GM12864 (cell line): ENCODE measurements at places on chromosomes 2 and 18.

DNA sequence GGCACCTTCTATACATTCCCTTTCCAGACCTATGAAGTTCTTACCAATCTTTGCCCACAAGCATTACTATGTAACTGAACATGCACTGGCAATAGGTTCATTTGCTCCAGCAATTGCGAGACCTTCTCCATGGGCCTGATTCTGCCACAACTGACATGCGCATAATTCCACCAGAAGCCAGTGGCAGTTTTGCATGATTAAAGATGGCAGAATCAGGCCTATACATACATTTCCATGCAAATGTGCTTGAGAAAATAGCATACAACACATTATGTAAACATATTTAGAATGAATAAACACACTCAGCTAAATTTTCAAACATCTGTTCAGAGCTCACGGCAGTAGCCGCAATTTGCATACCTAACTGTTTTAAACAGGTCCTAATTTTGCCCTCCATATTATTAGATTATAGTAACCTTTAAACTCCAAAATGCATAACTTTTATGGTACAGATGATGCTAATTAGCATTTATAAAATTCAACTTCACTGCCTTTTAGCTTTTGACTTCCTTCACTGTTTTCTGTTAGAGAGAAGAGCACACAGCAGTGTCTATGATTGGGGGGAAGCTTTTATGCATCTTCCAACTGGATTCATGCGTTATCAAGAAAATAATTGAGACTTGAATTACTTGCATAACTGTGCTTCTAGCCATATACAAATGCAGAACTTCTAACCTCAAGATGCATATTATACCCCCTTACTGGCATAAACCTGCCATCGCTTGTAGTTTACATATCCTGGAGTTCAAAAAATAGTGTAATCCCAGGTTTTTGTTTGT is 155.3 kb upstream of the CDH19 start:
- no peak for DNase-seq

DNA sequence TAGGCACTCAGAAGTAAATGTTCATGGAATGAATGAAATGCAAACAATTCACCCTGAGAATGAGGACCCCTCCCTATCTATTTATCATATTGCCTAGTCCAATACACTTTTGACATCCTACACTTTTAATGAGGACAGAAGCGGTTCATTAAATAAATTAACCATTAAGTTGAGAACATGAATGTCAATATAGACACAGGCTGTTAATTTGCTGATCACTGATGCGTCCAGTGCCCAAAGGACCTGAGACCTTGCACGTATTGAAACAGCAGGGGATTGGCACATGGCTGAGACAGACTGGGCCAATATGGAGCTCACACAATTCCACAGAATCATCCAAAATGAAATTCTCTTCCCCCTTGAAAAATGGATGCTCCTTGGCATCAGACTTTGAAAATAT is 430.0 kb downstream of the SLC4A3 start:
- no peak for DNase-seq

DNA sequence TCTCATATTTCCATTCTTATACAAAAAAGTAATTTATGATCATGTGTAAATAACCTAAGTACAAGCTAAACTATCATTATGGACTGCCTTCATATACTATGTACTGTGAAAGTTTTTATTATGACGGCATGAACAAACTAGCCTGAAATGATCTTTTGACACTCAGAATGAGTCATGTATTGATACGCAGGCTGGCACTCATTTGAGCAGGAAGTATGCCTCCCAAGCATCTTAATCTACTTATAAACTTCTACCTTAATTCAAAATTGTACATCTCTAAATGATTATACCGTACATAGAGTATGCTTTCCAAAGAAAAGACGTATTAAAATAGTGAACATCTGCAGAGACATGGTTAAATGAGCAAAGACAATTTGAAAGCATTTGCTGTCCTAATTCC is 207.1 kb upstream of the SPOPL start:
- no peak for DNase-seq

DNA sequence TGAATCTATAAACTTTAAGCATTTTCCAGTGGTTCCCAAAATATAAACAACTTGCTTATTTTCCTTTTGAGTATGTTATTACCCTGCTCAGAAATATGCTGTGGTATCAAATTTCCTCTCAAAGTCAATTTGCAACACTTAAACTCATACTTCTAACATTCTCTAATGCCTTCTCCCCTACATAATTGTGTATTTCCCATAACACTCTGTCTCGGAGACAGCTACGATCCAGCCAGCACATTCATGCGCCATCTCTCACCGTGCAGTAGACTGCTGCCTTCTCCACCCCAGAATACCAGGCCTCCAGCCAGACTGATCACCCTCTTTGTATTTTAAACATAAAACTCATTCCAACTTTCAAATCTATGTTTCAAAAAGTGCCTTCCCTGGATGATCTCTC is 41.8 kb downstream of the TIMM21 start:
- no peak for DNase-seq

GRCh38 chr2:215553946-215554345 is 118.1 kb upstream of the FN1 start:
- no peak for DNase-seq

DNA sequence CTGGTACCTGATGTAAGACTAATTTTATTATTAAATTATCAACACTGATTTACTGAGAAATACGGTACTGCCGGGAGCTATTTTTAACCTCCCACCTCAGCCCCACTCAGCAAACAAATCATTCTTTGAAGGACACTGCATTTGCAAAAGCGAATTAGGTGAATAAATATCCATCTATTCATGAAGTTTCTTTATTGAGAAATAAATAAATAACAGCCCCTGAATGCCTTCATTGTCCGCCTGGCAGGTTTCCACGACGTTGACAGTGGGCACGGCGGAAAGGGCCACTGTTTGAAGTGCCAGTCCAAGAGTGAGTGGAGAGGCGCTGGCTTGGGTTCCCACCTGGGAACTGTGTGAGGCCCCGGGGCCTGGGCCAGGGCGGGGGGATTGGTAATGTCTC is 15.7 kb downstream of the C1QL2 start:
- no peak for DNase-seq

DNA sequence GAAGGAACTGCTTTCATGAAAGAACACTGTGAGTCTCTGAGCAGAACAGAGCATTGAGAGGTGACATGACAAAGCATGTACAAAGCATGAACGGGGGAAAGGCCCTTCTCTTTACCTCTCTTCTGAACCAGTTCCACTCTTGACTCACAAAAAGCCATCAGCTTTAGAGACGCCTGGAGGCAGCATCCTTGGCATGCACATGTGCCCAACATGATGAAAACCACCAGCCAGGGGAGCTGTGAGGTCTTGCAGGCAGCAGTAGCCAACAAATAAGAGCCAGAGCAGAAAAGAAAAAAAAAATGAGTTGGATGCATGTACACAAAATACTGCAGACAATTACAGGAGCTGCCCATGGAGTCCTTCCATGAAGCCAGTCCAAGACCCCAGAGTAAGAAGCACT is 95.5 kb upstream of the AGAP1 start:
- DNase-seq, result no peak

- DNase-seq, result no peak
These were observed 100.9 kb downstream of the CRIM1 start for GRCh38 chr2:36456227-36457175.

GRCh38 chr2:119301413-119301812 is 65.2 kb downstream of the C2orf76 start:
- DNase-seq, result no peak

DNA sequence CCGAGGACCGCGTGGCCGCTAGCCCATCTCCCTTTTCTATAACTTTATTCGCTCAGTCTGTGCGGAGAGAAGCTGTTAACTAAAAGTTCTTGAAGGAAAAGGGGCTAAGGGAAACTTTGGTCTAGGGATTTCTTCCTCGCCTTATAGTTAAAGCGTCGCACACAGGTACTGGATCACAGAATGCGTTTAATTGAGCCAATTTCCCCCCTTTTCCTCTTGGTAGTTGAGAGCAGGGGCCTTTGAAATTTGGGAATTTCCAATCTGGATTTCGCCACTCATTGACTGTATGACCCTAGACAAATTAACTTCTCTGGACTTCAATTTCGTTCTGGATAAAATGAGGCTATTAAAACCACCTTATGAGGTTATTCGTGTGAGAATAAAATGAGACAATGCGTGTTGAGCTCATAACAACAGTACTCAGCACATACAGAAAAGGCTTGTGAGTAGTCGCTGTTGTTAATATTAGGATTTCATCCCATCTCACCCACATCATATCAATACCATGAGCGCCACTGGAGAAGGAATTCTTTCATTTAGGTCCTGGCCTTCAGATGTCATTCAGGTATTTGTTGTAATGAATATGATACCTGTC is 763 bp upstream of the OLA1 start:
- no peak for DNase-seq

GRCh38 chr2:230473378-230473777 is 57.4 kb downstream of the SP100 start:
- no peak for DNase-seq

DNA sequence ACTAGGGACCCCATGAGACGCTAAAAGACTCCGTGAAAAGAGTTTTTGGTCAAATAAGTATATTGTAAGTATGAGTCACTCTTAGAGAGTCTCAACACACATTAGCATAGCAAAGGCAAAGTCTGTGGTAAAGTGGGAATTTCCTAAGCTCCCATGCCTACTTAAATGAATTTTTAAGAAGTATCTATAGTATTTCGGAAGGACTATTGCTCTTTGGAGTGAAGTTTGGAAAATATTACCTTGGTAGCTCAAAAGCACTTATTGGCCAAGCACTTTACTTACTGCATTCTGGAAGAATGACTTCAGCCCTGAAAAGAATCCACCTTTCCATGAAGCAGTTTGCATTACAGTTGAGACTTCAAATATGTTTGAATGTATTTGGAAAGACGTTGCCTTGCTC is 57.1 kb downstream of the CAVIN2 start:
- DNase-seq, result no peak

DNA sequence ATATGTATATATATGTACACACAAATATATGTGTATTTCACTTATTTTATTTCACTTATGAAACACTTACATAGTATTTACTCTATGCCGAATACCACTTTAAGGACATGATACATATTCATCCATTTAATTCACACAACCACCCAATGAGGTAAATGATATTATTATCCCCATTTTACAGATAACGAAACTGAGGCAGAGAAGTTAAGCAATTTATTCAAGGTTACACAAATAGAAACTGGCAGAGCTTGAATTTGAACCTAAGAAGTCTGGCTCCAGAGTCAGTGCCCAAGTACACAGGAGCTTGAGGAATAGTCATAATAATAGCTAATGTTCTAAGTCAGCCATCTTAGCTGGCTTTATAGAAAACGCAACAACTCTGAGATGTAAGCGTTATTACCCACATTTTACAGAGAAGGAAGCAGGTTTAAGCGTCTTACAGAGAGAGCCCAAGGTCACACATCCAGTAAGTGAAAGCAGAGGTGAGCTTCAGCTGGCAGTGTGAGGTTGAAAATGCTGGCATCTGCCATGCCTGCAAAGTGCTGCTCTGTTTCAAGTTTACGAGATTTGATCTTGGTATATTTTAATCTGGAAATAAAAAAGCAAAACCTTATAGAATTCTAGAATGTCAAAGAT is 326.9 kb downstream of the LPIN1 start:
- DNase-seq, result no peak

DNA sequence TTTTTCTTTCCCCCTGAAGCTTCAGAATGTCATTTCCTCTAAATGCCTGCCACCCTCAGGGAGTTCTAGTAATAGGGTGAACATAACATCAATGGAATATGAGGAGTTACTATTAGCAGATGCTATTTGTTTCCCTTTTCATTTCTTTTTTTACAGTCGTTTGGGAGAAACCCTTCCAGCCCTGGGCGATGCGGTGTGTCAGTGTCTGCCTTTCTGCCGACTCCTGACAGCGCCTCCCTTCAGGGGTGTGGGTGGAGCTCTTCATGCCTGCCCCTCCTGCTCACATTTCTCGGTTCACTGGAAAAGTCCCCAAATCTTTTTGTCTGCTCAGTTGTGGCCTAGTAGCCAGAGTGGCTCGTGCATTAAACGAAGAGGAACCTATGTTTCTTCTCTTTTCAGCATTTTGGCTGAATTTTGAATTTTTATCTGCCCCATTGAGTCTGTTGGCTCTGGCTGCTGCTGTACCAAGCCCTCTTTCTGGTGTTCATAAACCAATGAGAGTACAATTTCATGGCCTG is 72.3 kb downstream of the FMNL2 start:
- peak; percentile 54 for DNase-seq

DNA sequence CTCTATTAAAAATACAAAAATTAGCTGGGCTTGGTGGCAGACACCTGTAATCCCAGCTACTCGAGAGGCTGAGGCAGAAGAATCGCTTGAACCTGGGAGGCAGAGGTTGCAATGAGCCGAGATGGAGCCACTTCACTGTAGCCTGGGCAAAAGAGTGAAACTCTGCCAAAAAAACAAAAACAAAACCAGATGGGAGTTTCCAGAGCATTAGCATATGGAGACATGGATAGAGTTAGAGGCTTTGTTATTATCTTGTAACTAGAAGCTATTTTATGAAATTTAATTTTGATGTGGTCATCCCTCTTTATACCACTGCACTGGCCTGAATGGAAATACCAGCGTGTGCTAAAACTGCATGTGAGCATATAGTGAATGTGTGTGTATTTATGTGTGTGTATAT is 58.9 kb downstream of the TRAPPC8 start:
- DNase-seq, result no peak

GRCh38 chr2:98294711-98295110 is 51.5 kb upstream of the CNGA3 start:
- DNase-seq, result no peak

- no peak for DNase-seq
These were observed 625.6 kb downstream of the EPHA4 start for GRCh38 chr2:220946552-220946951.

DNA sequence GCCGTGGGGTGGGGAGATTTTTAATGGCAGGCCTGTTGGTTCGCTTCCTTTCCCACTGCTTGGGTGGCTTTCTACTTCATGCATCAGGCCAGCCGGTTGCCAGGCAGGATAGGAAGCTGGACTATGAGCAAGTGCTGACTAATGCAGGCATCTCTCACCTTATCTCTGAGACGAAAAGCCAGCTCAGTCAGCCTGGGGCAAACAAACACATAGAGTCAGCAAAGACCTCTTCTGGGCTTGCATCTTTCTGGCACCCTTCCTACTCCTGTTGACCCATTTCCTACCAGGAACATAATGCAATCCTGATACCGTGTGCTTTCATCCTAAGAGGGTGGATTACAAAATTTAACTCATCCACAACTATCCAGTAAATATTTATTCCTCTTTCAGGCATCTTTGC is 416.6 kb upstream of the MEX3C start:
- DNase-seq, result no peak

DNA sequence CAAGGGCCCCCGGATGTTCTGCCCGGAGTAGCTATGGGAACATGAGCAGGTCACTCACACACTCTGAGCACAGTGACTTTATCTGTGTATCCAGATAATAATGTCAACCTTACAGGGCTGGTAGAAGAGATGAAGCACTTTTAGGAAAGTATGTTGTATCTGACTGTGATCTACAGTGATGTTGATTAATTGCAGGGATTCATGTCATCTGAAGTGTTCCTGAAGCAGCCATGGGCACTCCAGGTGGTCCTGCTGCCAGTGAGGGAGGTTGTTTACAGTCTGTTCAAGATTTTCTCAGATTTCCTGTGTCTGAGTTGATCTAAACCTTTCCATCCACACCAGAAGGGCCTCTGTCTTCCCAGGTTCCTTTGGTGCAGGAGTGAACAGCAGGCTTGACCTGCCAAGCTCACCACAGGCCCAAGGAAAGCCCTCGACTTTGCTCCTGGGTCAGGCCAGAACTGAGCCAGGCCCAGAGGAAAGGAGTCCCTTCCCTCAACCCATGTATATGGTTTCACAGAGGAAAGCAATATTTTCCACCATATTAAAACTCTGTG is 28.0 kb downstream of the KIAA2012 start:
- DNase-seq, result no peak

GRCh38 chr2:196535742-196536141 is 103.8 kb upstream of the CCDC150 start:
- DNase-seq, result no peak
